ENCODE measurements at places on chromosomes 7 and 10.

- no peak for DNase-seq
These were observed 25.5 kb upstream of the CAPZA2 start for GRCh38 chr7:116836911-116837310.

DNA sequence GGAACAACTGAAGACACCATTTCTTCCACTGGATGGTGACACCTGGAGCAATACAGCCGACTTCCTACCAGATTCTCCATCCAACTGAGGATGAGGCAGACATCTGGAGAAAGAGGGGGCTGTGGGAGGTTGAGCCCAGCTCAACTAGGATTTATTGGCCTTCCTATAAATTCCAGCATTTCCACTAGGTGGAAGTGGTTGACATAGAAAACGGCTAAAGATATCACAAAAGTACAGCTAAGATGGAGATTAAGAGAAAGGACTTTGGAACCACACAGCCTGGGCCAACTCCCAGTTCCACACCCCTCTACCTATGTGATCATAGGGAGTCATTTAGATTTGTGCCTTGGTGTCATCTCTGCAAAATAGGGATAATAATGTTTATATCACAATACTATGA is 61.3 kb upstream of the CAV2 start:
- DNase-seq = no peak

DNA sequence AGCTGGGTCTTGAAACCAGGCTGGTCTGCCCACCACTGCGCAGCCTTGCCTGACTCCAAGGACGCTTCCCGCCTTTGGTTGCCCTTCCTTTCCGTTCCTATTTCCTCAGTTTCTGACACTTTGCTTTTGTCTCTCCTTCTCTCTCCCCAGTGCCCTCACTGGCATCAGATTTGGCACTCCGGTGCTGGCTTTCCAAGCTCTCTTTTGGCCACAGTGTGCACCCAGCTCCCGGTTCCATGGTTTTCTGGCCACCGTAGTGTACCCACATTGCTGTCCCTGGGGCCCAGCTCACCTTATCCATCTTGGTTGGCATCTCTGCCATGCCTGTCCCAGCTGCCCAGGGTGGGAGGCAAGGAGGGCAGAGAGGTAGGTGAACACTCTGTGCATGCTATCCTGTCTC is 142.2 kb downstream of the PLXNA4 start:
- DNase-seq = no peak

GRCh38 chr7:35975851-35976454 is 175.1 kb downstream of the SEPTIN7 start:
- peak; percentile 83 for DNase-seq

DNA sequence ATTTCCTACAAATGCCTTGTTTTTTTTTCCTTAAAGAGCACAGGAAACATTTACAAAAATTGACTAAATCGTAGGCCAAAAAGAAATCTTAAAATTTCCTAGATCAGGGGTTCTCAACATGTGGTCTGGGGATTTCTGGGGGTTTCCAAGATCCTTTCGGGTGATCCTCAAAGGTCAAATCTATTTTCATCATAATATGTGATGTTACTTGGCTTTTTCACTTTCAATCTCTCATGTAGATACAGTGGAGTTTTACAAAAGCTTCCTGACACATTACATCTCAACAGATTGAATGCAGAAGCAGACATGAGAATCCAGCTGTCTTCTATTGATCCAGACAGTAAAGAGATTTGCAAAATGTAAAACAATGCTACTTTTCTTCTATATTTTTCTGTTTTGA is 497.3 kb downstream of the INHBA start:
- DNase-seq = no peak

DNA sequence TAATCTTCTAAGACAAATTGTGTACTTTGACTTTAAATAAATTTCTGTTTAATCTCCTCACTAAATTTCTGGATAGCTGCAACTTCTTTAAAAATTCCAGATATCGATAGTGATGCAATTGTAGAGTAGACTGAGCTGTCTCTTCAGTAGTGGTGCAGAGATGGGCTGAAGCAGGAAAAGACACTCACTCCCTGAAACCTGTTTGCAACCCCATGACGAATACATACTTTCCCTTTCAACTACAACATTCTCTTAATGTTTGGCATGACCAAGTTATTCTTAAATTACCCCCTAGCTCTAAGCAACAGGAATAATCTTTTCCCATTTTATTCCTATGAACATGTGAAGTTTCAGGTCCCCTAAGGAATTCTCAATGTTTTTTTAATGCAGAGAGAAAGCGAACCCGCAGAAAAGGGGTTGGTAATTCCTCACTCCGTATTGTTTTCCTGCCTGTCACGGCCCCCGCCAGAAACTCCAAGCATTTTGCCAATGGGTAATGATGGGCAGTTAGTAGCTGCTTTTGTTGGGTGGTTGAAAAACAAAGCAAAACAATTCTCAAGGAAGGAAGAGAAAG is 1.3 kb downstream of the THSD7A start:
- peak; percentile 42 for DNase-seq

- no peak for DNase-seq
These were observed 20.5 kb upstream of the INPP5A start for GRCh38 chr10:132516771-132517725.

DNA sequence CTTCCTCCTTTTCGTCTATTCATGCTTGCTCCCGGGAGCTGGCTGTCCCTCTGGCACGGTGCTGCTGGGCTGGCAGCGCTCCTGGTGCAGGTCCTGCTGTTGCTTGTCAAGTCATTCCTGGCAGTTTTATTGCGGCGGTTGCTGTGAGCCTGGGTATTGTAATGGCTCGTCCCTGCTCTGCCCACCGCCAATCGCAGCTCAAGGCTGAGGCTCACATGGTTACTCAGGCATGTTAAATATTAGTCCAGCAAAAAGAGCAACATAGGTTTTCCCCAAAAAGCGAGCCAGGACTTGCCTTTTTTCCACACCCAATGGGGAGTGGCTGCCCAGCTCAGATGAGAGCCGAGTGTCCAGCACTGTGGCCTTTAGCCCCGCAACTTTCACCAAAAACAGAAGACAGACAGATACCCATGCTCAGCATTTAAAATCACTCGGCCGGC is 492.9 kb upstream of the FOXK1 start:
- peak; percentile 75 for DNase-seq

DNA sequence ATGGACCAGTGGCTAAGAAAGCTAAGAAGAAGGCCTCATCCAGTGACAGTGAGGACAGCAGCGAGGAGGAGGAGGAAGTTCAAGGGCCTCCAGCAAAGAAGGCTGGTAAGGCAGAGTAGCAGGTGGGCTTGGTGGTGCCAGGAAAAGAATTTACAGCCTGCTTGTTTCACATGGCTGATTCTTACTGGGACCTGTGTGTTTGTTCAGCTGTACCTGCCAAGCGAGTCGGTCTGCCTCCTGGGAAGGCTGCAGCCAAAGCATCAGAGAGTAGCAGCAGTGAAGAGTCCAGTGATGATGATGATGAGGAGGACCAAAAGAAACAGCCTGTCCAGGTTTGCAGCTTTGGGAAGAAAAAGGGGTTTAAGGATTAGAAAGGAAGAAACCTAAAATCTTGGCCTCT is 5.0 kb downstream of the NOLC1 start:
- DNase-seq = no peak

DNA sequence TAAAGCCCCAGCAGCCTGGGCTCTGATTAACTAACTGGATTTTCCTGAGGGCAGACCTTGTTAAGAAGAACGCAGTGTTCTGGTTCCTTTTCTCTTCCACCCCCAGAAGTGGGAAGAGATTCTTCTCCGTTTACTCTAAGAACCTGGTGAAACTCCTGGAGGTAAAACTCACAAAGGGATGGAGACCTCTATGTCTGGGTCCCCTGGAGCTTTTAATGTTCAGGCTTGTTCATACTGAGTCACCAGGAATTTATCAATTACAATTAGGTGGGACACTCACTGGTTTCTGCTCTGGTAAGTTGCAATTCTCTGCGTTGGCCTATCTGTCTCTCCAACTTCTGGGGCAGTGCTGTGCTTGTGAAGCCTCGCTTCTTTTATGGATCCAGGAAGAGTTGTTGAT is 73.3 kb upstream of the CACNB2 start:
- DNase-seq = no peak

DNA sequence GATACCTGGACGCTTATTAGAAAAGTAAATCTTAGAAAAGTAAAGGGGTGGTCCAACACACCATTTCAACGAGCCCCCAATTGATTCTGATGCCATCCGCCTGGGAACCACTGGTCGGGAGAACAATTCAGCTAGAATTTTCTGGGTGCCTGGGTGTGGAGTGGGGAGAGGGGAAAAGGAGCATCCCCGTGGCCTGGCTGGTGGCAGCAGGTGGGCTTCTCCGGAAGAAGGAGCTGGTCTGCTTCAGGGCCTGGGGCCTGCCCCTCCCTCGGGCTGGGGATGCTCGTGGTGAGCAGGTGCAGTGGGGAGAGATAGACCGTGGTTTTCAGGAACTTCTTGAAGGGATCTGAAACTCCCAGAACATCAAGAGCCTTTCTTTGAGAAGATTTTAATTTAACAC is 39.9 kb upstream of the DUSP5 start:
- DNase-seq = no peak

GRCh38 chr10:88154596-88155250 is 291.3 kb downstream of the PTEN start:
- DNase-seq = no peak

- no peak for DNase-seq
These were observed 12.1 kb upstream of the ZNF107 start for GRCh38 chr7:64653721-64654401.

DNA sequence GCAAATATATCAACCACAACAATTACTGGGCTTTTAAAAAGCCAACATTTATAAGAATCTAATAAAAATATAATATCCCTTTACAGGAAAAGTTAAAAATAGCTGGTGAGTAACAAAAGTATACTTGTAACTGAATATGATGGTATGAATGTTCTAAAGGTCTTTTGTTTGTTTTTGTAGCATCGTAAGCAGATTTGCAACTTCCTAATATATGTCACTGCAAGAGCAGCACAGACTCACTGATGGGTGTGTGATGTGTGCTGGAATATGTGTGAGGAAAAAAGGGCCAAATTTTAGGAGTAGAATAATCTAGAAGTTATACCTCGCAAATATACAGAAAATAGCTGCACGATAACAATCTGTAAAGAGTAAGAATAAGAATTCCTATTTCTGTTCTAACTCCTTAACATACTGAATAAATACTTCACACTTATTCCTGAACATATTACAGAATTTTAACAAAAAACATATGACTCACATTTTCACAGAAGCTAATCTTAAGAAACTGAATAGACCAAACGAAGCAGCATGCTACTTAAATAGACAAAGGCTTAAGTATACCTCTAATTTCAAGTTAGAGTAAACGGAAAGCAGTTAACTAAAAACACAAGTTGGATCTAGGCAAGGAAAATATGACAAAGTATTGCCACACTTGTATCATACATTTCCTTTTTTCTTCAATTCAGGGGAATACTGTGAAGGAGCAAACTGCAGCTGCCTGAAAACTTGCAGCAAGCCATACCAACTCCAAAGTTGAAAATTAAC is 9.6 kb downstream of the ETV1 start:
- DNase-seq = no peak

DNA sequence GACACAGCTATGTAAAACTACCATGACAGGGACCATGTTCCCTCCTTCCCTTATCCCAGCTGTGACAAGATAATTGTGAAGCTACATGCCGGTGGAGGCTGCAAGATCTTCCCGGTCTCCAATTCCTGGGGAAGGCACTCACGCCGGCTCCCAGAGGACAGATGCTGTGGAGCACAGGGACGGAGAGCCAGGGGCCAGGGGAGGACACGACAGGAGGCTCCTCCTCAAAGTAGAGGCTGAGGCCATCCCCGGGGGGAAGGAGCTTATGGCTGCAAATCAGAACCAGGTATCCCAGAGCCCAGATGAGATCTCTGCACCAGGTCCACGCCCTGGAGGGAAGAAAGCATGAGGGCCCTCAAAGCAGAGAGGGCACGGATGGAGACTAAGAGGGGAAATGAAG is 286.2 kb downstream of the TCERG1L start:
- no peak for DNase-seq

DNA sequence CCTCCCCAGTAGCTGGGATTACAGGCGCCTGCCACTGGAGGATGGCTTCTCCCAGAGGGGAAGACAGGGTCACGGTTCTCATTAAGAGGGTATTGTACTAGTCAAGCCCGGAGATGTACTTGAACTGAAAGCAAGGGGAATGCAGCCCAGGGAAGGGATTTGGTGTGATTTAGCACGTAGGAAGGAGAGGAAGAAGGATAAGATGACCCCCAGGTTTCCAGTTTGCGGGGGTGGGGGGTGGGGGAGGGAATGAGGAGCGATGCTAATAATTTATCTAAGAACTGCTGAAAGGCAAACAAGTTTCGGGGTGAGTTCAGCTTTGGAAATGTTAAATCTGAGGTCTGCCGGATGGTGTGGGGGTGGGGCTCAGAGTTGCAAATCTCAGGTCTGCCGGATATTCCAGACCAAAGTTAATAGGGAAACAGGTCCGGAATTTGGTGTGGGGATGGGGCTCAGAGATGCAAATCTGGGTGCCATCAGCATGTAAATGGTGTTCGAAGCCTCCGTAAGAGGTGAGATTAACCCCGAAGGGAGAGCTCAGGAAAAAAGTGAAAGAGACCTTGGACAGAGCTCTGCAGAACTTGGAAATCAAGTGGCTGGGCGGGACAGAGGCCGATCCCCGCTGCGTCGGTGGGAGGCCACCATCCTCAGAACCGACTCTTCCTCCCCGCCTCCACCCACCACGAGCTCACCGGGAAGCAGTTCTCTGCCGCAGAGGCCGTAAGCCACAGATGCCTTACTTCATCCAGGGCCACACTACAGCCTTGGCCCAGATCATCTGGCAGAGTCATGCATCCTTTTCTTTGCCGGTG is 1.6 kb upstream of the SEPHS1 start:
- DNase-seq = no peak

- no peak for DNase-seq
These were observed 1016.5 kb downstream of the GRM8 start for GRCh38 chr7:126236261-126236660.

GRCh38 chr10:119409385-119409784 is 133.1 kb downstream of the RGS10 start:
- no peak for DNase-seq
